HFFc6 (cell line): ENCODE measurements at places on chromosomes 7 and 10.

DNA sequence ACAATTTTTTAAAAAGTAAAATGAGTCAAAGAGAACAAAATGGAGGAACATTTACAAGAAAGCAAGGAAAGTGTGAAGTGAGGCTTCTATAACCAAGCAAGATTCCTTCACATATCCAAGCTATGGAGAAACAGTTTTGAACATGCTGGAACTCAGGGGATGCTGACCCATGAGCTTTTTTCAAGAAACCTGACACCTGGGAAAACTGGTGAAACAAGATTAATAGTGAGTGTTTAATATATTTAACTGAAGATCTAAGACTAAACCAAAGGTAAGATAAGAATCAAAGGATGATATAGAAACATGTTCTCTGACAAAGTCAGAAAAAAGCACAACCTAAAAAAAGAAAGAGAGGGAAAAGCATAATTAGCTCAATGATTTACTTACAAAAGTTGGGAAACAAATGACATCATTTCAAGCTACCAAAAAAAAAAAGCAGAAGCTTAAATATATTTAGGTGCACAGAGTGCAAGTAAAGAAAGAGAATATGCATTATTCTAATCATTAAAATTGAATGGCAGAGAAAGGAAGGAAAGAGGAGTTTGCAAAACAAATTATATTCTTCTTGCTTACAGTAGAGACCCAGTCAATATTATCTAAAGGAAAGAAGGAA lies 24.9 kb downstream of the C7orf25 start:
- DNase-seq: no peak

DNA sequence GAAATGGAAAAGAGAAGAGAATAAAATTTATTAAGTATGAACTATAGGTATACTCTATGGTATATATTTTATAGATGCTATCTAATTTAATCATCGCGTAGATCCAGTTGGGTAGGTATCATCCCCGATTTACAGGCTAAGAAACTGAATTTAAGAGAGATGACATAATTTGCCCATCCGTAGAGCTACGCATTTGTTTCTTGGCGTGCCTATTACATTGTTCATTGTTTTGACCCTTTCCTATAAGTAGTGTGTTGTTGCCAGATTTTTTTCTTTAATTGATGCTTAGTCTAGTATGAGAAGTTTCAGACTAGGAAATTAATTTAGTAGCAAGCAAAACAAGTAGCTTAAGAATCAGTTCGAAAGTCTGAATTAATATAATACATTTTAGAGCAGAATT lies 205.7 kb upstream of the NPSR1 start:
- no peak for DNase-seq

- no peak for DNase-seq
Observed at GRCh38 chr10:5959142-5959541, 18.2 kb downstream of the IL15RA start.

- no peak for DNase-seq
Observed at GRCh38 chr7:152512706-152513105, 76.9 kb upstream of the KMT2C start.

GRCh38 chr10:102120991-102121738 lies 997 bp upstream of the LDB1 start:
- DNase-seq: peak; percentile 70

DNA sequence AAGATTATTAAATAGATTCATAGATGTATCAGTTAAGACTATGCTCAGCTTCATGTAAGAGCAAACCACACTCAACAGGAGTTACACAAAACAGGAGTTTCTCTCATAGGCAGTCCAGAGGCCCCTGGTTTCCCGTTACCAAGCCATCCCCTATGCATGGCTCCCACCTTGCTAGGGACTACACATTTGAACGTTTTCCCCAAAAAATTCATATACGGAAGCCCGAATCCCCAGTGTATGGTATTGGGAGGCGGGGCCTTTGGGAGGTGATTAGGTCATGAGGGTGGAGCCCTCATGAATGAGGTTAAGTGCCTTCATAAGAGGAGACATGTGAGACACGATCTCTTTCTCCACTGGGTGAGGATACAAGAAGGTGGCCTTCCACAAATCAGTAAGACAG lies 29.1 kb downstream of the RSU1 start:
- DNase-seq: no peak

DNA sequence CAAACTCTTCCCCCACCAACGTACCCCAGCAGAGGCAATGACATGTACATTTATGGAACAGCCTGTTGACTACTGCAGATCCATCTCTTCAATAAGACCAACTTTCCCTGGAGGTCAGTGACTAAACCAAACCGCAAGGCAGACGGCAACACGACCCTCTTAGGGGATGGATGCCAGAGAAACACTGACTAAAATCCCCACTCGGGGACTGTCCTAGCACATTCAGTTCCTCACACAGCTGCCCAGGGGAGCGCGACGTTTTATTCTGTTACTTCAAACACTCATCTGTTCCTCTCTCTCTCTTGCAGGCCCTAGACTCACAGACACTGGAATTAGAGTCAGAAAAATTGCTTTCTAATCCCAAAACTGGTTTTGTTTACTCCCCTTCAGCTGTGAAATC lies 146.5 kb upstream of the PRSS1 start:
- no peak for DNase-seq

- no peak for DNase-seq
Observed at GRCh38 chr10:130254662-130255061, 118.5 kb downstream of the GLRX3 start.

DNA sequence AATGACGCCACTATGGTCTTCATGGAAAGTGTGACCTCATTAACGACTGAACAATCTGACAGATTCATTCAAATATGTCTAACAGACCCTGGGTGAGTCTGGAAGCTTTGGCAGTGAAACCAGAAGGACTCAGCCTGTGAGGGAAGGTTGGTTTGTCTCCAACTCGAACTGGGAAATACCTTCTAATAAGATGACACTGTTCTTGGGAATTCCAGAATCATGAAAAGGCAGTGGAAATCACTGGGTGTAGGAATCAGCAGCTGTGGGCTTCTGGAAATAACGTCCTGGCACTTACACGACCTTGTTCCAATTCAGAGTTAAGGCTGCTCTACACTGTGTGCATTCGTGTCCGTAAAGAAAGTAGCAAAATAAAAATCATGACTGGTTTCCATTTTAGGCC lies 75.1 kb downstream of the DGKI start:
- DNase-seq: peak; percentile 78

- peak; percentile 66 for DNase-seq
Observed at GRCh38 chr10:103966671-103967447, at the start of gene SLK. Gene SLK, plus strand, starts transcription at chr10:103967140. Its CDS starts 606 bp downstream, at chr10:103967746.

- DNase-seq: no peak
Observed at GRCh38 chr7:10100572-10100971, 873.1 kb upstream of the PHF14 start.

DNA sequence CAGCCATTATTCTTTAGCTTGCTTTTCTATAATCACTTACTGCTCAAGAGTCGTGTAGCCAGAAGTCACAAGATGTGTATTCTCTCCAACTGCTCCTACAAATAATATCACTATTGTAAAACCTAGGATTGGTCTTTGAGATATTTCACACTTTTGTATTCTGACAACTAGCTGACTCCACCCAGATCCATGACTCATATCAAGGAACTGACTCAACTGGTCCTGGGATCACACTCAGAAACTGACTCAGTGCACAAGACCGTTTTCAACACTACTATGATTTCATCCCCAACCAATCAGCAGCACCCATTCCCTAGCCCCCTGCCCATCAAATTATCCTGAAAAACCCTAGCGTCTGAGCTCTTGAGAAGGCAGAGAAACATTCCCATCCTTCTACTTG lies 56.5 kb upstream of the ORC5 start:
- no peak for DNase-seq

GRCh38 chr10:70508912-70509756 lies 30.6 kb downstream of the PALD1 start:
- DNase-seq: no peak

DNA sequence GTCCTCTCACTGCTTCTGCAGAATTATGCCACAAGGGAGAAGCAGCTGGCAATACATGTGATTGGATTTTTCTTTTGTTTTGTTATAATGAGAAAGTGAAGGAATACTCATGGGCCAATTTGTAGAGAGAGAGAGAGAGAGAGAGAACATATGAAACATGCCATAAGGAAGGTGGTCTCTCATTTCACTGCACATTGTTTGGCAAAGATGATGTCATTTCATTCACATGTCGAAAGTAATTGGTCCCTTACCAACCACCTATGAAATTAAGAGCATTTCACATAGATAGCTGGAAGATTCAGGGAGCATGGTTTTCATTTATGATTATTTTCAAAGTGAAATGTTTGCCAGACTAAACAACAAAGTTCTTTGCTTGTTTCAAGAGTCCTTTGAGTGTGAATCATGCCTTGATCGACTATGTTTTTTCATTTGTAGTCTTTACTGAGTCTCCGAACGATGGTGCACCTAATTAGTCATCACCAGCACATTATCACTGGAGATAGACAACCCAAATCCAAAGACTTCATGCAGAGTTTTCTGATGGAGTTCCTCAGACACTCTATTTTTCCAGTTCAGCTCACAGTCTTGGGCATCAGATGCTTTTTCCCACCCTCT lies 130.1 kb upstream of the ZEB1 start:
- peak; percentile 35 for DNase-seq

DNA sequence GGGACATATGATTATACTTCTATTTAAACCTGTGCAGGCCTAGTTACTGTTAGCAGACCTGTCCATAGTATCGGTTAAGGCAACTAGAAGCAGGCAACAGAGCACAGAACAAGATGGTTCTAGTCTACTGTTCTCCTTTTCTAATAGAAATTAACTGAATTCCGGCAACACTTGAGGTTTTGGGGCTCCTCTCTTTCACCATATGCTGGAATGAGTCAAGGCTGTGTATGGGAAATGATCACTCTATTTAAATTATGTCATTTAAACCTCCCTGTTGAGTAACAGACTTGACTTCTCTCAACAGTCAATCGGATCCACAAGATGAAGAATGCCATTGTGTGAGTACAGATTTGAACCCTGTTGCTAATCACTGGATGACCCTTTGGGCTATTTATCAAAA lies 6.2 kb upstream of the OTUD1 start:
- DNase-seq: no peak

- no peak for DNase-seq
Observed at GRCh38 chr10:91976317-91977051, 52.9 kb downstream of the BTAF1 start.

- peak; percentile 90 for DNase-seq
Observed at GRCh38 chr10:104441329-104442000, 87.8 kb downstream of the CFAP58 start.

DNA sequence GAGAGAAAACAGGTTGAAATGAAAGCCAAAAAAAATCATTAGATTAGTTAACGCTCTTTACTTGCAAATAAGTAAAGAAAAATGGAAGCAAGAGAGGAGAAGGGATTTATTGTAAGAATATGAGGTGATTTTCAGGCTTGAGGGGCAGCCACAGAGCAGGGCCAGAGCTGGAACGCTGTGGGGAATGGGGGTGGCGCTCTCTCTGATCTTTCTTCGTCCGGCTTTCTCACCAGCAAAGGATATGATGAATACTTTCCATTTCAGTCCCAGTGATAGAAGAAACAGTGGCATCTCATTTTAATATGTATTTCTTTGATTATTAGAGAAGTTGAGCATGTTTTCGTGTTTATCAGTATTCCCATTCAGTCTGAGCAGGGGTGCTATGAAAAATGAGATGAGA lies 112.2 kb downstream of the SKIDA1 start:
- no peak for DNase-seq

- DNase-seq: no peak
Observed at GRCh38 chr7:124765401-124766352, at the start of gene GPR37. Gene GPR37, minus strand, starts transcription at chr7:124765792. Its CDS starts 816 bp downstream, at chr7:124764976.

DNA sequence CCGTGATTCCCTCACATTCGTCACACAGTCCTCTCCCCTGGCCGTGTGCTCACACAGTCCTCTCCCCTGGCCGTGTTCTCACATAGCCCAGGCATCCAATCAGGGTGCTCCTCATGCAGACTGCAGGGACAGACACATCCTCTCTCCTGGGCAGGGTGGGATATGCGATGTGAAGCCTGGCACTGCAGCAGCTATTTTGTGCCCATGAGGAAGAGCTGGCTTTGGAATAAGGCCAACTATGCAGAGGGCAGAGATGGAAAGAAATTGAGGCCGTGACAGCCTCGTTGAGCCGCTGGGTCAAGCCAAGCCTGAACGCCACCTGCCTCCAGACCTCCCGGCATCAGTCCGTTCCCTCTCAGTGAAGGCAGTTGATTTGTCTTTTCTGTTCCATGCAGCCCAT lies 35.8 kb downstream of the FOXL3 start:
- no peak for DNase-seq

GRCh38 chr10:114687459-114687858 lies 29.4 kb upstream of the ABLIM1 start:
- DNase-seq: no peak

DNA sequence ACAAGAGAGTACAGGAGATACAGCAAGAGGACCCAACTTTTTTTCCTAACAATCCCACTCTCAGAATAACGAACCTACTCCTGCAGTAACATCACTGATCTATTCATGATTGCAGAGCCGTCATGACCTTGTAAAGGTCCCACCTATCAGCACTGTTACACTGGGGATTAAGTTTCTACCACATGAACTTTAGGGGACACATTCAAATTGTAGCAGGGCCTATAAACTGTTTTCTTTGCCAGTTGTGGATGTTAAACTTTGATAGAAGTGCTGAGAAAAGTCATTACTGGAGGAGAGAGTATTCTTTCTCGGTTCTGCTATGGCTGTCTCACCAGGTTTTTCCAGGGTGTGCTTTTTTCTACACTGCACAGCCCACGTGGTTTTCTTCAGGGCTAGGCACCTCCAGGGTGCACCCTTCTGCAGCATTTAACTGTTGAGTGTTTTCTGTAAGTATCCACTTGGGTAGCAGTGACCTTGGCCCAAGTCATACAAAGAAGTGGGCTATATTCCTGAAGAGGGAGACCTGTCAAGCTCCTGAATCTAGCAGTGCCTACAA lies 131.6 kb upstream of the AHR start:
- DNase-seq: no peak

GRCh38 chr10:34018784-34019183 lies 684.3 kb upstream of the NRP1 start:
- no peak for DNase-seq

DNA sequence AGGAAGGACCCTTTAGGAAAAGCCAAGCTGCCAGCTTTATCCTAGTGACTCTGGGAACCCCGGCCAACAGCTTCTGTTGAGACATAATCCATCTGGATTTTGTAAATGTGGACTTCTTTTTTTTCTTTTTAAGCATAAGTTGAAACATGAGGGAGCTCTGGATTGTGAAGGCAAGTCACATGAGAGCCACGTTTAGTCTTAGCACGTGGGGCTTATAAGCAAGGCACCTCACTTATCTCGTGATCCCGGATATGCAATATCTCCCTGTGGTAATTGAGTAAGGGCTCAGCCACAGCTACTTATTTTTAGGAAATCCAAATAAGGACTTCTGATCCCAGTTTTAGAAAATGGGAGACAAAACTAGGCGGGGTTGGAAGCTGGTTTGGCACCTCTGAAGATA lies 111.2 kb upstream of the PTN start:
- DNase-seq: peak; percentile 1

GRCh38 chr7:26937306-26937705 lies 72.9 kb upstream of the SKAP2 start:
- no peak for DNase-seq

DNA sequence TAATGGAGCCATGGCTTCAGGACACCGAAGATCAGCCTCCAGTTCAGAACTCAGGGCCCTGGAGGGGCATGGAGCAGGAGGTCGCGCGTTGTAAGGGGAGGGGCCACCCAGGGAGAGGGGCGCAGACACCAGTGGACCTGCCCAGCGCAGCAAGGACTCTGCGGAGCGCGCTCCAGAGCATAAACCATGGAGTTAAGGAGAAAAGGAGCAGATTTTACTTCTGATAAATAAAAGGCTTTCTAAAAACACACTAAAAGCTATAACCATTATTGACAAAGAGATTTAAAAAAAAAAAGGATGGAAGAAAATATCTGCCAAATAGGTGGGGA lies 10.5 kb downstream of the CALY start:
- no peak for DNase-seq
